Caudate nucleus (tissue), 63 donors: ENCODE measurements at places on chromosomes 3 and 15.

- no peak for DNase-seq
Measured at GRCh38 chr3:112751564-112752512, 94.8 kb downstream of the CD200R1L start.

- no peak for DNase-seq
Measured at GRCh38 chr15:89774492-89774891, 1.6 kb upstream of the MESP2 start.

DNA sequence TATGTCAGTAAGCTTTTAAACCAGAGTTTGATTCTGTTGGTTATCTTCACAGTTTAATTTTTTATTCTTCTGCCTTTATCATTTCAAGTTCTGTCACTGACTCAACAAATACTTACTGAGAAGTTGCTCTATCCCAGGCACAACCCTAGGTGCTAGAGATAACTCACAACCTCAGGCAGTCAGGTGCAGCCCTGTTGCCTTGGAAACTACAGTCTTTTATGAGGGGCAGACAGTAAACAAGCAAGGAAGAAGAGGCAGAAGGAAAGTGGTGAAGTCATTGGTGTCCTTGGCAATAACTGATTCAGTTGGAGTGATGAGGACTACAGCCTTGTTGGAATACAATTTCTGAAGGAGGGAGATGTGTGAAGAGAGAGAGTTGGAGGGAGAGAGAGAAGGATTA, 142.1 kb upstream of the LRTM1 start:
- DNase-seq: no peak

DNA sequence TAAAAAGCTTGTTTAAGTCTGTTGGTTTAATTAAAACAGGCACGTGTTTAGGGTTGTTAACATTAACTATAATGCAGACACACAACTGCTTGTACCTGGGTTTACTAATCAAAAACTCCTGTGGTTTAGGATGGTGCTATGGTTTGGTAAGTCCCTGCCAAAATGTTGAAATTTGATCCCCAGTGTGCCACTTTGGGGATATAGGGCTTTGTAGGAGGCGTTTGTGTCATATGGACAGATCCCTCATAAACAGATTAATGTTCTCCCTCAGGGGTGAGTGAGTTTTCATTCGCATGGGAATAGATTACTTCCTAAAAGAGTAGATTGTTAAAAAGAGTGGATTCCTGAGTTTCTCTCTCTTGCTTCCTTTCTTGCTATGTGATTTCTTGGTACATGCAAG, 18.7 kb upstream of the GK5 start:
- DNase-seq: no peak

DNA sequence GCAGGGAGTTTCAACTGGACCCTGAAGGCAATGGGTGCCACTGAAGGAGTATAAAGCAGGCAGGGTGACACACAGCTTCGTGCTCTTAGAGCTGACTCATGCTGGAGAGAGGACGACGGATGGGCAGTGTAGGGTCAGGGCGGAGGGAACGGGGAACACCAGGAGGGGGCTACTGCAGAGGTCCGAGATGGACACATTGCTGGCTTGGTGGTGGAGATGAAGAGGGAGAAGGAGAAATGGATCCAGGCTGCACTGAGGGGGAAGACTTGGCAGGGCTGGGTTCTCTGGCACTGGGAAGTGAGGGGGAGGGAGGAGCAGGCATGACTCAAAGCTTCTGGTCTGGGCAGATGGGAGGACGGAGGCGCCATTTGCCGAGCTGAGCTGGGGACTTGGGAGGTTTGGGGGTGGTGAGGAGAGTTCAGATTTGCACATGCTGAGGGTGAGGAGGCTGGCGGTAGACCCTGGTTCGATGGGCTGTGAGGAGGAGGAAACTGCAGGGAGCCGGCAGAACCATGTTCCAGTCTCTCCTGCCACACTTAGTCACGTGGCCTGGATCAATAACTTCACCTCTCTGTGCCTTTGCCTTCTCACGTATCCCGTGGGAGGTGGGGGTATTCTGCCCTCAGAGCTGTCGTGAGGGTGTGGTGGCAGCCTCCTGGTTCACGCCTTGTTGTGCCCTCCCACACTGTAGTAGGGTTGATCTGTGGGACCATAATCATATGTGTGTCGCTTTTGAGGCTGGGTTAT, 4.6 kb upstream of the KCTD6 start:
- DNase-seq: peak; percentile 16

GRCh38 chr15:78538358-78538757, 1.9 kb upstream of the PSMA4 start:
- DNase-seq: no peak

DNA sequence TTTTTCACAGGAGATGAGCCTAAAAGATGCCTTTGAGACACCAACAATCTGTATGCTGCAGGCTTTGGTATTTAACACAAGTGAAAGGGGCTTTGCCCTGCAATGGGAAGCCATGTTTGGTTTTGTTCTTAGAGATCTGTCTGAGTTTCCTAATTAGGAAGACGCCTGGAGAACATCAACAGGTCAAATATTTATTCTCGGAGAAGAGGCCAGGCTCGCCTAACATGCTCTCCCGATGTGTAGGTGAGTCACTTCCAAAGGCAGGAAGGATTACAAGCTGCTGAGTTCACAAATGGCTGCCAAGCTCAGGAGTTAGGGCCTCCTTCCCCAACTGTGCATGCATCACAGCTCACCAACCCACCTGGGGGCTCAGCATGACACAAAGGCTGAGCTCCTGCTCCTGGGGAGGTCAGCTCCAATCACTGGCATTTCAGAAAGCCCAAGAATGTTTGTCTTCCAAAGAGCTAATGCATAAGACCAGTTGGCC, 119.5 kb upstream of the PRICKLE2 start:
- DNase-seq: no peak

GRCh38 chr15:58139276-58139988, 1.3 kb downstream of the AQP9 start:
- no peak for DNase-seq

- DNase-seq: no peak
Measured at GRCh38 chr3:54222316-54222715, 100.0 kb downstream of the CACNA2D3 start.

DNA sequence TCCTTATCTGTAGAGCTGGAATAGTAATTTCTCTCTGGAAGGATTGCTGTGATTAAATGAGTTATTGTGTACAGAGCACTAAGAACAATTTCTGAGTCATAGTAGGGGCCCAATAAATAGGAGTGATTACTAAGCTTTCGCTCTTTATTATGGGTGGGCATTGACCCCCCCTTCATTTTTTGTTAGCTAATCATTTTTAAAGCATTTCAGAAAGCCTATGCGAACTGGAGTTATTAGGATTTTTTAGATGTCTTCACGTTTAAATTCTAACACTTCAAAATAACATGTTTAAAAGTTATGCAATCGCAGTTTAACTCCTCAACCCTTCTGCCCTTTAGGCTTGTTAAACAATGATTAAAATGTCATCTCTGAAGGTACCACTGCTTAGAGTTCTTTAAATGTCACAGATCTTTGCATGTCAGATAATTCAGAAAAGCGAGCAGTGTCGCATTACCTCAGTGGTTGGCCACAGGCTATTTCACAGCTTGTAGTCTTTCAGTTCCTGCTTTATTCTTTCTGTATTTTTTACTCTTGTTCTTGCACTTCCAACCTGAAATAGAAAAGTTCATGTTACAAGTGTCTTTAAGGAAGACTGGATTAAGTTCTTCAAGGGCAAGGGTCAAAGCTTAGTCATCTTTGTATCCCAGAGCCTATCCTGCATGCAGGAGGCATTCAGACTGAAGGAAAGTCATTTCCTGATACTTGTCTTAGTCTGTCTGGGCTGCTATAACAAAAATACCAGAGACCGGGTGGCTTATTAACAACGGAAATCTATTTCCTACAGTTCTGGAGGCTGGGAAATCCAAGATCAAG, 102.9 kb downstream of the FNDC3B start:
- DNase-seq: no peak

DNA sequence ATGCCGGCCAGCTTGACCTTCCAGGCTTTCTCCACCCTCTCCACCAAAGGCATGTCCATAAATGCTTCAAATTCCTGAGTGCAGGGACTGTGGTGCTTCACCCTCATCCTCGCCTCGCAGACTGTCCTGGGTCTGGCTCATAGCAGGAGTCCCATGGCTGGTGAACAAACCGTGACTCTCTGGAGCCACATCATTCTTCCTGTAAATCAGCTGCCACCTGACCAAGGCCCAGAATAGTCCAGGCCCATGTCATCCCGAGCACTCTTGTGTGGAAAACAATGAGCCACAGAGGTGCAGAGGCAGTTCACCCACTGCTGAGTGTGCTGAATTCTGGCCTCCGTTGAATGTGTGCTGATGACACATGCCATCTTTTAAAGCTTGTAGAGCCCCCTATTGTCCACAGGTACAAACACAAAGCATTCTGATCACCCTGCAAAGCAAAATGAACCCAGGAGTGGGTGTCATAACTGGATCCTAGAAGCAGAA, 68.6 kb downstream of the ABHD5 start:
- DNase-seq: no peak

GRCh38 chr3:184693011-184693975, 18.6 kb downstream of the MAGEF1 start:
- no peak for DNase-seq

DNA sequence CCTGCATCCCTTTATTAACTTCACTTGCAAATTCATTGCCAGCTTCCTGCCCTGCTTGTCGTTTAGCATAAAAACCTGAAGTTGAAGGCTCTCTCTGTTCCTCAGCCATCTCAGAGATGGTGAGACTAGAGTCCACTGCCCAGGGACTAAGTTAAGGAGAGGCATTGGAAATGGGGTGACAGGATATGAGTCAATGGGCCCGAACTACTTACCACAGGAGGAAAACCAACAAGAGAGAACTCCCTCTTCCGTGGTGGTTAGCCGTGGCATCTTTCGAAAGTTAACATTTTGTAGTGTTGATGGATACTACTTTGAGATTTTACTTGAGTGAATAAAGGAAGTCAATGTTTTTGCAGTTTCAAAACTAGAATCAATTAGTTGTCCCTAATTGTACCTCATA, 65.3 kb downstream of the LRTM1 start:
- DNase-seq: no peak

DNA sequence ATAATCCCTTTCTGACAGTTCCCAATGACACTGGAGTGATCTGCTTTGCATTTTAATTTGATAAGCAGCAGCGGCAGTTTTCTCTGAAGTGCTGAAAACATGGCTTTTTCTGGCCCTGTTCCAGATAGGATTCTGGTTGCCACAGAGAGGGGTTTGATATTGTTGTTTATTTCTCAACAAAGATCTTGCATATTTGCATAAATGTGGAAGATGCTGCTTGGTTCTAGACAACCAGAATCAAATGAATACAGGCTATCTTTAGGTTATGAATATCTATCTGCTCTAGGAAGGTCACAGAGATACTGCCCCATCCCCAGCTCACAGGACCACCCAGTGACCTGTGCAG, 137.1 kb downstream of the ZNF609 start:
- DNase-seq: no peak

DNA sequence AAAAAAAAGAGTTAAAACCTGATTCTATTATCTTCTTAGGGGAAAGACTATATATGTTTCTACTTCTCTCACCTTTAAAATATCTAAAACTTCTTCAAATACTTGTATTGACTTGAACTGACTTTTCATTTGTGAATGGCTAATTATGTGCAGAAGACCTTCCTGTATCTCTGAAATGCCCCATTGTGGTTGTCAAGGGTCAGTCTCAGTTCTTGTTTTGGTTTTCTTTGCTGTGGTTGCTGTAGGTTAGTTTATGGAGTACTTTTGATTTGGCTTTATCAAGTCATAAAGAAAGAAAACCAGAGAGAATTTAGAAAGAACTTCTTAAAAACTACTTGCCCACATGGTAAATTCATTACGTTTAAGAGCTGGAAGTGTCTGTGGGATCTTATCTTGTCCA, 345.3 kb upstream of the POU1F1 start:
- no peak for DNase-seq

- no peak for DNase-seq
Measured at GRCh38 chr3:45269952-45270351, 43.9 kb upstream of the TMEM158 start.

DNA sequence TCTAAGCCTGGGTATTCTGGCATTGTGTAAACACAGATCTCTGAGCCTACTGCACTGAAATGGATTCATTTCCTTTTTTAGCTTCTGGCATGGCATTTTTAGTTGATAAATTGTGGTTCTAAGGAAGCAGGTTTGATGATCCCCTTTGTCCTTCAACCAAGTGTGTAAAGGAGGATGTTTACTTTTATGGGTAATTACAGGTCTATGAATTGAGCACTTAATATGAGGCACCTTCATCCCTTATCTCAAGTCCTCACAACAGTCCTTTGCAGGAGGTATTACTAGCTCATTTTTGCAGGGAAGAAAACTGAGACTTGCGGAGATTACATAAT, 30.8 kb upstream of the ZBTB38 start:
- no peak for DNase-seq

DNA sequence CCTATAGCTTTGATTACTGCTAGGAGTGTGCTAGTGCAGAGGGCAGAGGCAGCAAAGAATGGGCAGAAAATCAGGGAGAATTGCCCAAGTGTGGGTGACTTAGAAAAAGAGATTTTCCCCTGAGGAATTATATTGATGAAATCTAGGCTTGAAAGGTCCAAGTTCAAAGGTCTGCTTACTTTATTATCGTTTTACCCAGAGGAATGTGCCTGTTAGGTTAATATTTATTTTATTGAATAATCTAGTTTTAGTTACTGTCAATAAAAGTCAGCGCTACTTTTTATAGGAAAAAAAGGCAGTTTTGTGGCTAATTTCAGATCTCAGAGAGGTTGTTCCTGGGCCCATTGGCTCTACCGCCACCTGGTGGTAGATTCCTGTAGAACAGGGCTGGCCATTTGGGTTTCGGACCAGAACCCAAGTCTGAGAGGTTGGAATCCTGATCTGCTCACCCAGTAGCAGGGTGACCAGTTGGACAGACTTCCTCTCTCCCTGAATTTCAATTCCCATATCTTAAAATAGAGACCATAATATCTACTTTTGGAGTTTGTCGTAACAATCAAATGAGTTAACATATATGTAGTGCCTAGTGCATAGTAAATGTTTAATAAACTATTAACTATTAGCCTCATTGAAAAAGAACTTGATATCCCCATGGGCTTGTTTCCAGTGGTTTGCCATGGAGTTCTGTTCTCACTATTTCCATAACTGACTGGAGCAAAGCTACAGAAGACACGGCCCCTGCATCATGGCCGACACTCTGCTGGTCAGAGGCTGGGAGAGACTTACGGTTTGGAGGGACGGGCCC, 62.7 kb upstream of the ZNF148 start:
- peak; percentile 3 for DNase-seq
